ENCODE measurements at places on chromosomes 1 and 21.

GRCh38 chr1:161726473-161727255 lies 5.3 kb downstream of the FCRLB start:
- DNase-seq, result peak; percentile 74

DNA sequence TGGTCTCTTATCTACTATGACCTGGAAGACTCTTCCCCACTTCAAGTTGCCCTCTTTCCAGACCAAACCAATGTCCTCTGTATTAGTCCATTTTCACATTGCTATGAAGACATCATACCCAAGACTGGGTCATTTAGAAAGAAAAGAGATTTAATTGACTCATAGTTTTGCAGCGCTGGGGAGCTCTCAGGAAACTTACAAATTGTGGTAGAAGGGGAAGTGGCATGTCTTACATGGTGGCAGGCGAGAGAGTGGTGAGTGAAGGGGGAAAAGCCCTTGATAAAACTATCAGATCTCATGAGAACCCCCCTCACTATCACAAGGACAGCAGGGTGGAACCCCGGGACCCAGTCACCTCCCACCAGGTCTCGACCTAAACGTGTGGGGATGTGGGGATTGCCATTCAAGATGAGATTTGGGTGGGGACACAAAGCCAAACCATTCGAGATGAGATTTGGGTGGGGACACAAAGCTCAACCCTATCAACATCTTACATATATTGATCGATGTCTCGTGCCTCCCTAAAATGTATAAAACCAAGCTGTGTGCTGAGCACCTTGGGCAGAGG lies 14.2 kb upstream of the AGPAT3 start:
- DNase-seq, result no peak

GRCh38 chr1:149843431-149844041 lies 55.8 kb upstream of the BOLA1 start:
- peak; percentile 9 for DNase-seq

DNA sequence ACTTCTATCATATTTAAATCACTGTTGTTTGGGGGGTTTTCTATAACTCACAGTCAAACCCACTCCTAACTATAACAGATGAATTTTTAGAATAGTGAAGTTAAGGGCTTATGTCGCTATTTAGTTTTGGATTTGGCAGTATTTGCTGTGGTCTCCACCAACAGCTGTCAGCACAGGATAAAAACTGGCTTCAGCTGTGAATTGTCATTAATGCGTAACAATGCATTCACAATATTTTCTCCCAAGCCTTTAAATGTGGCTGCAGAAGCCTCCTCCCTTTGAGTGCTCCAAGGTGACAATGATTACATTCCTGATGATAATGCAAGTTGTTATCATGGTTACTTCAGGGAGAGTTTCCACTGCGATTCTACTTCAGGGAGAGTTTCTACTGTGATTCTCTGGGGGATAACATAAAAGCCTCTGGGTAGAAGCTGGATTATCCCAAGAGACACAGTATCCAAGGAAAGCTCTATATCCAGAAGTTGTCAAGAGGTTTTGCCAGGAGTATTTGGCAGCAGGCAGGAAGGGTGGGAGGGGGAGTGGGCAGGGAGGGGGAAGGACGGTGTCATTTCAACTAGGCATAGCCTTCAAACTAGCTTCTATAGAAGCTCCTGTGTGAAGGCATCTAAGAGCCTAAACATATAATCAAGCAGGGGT lies 14.9 kb upstream of the SMIM12 start:
- no peak for DNase-seq

DNA sequence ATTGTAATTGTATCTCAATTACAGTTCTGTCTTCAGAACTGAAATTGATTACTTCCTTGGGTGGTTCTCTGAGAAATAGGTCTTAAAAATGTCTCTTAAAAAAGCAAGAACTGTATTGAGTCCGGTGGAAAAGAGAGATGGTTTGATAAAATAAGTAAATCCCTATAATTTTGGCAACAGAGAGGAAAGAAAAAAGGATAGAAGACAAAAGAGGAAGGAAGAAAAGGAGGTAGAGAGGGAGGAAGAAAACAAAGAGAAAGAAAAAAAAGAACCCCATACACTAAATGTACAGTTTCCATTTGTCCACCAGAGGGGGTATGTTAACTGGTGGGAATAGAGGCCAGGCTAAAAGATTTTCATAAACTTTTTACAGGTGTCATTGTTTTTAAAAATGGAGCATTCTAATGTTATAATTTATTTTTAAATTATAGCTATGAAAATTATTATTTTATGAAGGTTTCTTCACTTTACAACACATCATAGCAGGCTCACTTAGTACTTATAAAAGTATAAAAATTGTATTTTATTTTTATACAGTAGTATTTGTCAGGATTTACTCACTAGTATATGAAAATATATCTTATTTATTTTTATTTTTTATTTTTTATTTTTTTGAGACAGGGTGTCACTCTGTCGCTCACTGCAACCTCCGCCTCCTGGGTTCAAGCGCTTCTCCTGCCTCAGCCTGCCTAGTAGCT lies 2.1 kb upstream of the UBE2T start:
- peak; percentile 65 for DNase-seq

- DNase-seq, result no peak
These were observed 30.4 kb downstream of the KCNN3 start for GRCh38 chr1:154839691-154840090.

GRCh38 chr1:200888349-200888838 lies 6.3 kb upstream of the INAVA start:
- DNase-seq, result peak; percentile 75

GRCh38 chr1:236465959-236466303 lies 57.9 kb upstream of the LGALS8 start:
- peak; percentile 16 for DNase-seq

GRCh38 chr1:223628233-223629125 lies 37.0 kb downstream of the CAPN8 start:
- DNase-seq, result peak; percentile 37

DNA sequence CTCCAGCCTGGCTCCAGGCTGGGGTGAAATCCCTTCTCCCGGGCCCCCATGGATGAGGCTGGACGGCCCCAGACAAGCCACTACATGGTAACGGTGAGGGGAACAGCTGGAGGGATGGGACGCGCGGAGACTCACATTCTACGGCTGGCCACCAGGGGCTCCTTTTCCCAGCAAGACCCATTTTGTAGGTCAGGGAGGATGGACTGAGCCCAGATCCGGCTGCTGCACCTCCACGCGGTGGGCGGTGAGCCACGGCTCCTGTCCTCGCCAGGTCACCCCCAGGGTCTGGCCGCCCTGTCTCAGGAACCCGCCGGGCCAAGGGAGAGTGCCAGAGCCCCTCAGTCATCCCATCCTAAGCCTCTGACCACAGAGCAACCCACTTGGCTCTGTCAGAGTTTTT lies 75.0 kb upstream of the ACTRT2 start:
- DNase-seq, result no peak

DNA sequence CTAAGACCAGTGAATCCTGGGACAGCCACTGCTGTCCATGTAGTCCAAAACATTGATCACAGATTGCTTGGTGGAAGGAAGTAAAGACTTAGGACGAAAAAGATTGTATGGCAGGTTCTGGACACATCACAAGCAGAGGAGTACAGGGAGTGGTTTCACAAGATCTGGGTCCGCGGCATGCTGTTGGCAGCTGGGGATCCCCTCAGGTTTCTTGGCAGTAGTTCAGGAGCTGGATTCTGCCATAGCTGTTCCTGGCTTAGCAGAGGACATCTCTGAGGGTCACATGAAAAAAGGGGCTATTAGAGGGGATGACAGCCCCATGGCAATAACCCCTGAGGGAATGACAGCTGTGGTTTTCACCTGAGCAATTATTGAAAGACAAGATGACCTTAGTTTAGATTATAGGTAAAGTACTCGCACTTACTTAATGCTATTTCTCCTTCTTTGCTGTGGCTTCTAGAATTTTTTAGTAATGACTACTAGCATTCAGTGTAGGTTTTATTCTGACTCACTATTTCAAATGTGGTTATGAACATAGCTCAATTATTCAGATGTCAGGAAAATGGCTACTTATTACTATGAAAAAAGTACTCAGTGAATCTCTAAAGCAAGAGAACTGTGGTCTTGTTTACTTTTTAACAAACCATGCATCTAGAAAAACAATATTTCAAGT lies 8.2 kb downstream of the KRTAP27-1 start:
- DNase-seq, result no peak

GRCh38 chr1:223738465-223739365 lies 26.4 kb downstream of the CAPN2 start:
- no peak for DNase-seq

- DNase-seq, result no peak
These were observed 39.7 kb downstream of the BACE2 start for GRCh38 chr21:41207401-41208375.

DNA sequence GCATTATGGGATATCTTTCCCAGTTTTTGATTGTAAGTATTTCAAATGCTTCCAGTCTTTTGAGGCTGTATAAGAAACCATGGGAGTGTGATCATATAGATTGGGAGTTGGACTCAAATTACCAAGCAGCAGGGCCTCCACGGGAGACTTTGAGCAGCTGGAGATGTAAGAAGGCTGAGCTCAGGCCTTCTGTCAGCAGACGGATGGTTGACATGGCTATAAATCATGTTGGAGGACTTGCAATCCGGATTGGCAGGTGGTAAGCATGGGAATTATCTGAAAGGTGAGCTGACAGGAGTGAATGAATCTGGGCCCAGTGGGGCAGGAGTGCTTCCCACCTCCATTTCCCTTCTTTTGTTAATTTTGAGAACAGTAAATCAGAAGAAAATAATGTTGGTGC lies 83.2 kb upstream of the PPM1J start:
- no peak for DNase-seq

DNA sequence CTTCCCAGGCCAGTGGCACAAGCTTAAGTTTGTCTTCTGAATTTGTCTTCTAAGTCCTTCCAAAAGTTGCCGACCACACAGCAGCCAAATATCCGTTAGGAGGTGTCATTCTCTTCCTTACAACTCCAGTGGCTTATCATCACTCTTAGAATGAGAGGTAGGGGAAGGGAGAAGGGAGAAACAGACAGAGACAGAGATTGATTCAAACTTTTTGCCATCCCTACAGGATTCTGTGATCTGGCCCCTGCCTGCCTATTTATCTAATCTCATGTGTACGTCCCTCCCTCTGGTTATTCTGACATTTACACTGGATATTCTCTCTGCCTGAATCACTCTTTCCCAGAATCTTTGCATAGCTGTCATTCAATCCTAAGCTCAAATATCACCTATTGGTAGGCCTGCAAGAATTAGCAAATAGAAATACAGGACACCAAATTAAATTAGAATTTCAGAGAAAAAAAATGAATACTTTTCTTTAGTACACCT lies 488 bp upstream of the GNL2 start:
- no peak for DNase-seq

DNA sequence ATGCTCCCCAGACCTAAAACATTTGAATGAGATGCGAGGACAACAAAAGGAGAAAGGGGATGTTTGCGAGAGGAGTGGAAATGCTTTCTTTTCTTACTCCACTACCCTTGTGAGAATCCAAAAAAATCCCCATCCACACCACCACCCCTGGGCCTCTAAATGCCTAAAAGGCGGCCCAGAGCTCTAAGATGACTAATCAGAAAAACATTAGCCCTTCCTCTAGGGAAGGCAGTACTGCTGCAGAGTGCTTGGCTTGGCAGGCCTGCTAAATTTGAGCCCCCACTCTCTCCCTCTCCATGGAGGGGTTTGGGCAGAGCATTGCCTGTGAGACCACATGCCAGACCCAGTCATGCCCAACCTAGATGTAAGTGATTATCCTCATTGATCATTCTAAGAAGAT lies 347.9 kb downstream of the USH2A start:
- DNase-seq, result no peak

DNA sequence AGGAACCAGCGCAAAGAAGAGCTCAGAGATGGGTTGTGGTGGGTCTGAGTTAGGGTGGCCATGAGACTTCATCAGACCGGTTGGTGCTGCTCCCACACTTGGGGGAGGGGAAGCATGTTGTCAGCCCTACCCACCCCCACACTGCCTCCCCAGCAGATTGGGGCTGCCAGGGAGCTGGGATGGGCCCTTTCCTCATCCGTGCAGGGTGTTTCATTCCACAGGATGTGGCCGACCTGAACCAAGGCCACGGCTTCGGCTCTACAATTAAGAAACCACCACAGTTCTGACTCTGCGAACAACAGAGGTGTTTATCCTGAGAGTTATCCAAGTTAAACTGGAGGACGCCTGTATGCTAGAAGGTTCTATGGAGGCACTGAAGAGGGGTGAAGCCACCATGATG lies 171.2 kb downstream of the ETS2 start:
- DNase-seq, result no peak

Measured in CD4-positive, alpha-beta T cell treated with Interleukin-12 subunit alpha and Interleukin-12 subunit beta, for 1 hour (primary cell).